Smooth muscle cell of trachea (primary cell): ENCODE measurements at places on chromosomes 4 and X. TPM values are rescaled to one million over a fixed set of nuclear protein-coding genes. Genes with fewer than 3 reads are reported as not detected.

Gene SPOCK3
- total RNA-seq = 0.17 and 0.44 TPM in 2 replicates

Gene HCCS
- 18.0 and 20.8 TPM in 2 replicates for total RNA-seq

Gene GRXCR1
- not detected in 2 replicates for total RNA-seq

Gene FAM236D
- not detected in 2 replicates for total RNA-seq

Gene REPS2
- 0.73 and 0.99 TPM in 2 replicates for total RNA-seq

Gene CENPVL2
- total RNA-seq = not detected in 2 replicates

Gene DGAT2L6
- not detected in 2 replicates for total RNA-seq

Gene VSIG4
- total RNA-seq = not detected in 2 replicates

Gene GUCY1B1
- 46.6 and 54.5 TPM in 2 replicates for total RNA-seq

Gene GLA
- total RNA-seq = 23.5 and 49.3 TPM in 2 replicates

Gene BBS7
- total RNA-seq = 20.3 and 34.3 TPM in 2 replicates

Gene SCML2
- 1.7 TPM in 2 replicates for total RNA-seq

Gene LARP1B
- 16.7 and 19.3 TPM in 2 replicates for total RNA-seq

Gene CCDC149
- 11.3 and 11.6 TPM in 2 replicates for total RNA-seq

Gene ARHGAP24
- 35.1 and 35.9 TPM in 2 replicates for total RNA-seq

Gene ZNF630
- total RNA-seq = 1.9 and 2.0 TPM in 2 replicates

Gene SNCA
- total RNA-seq = 1.0 and 2.0 TPM in 2 replicates

Gene CCNQ
- total RNA-seq = 25.1 and 27.8 TPM in 2 replicates
